ENCODE measurements at places on chromosomes 7 and 10.
A peak's percentile ranks its signal among the peaks of the same experiment; 100 is the strongest.

- DNase-seq, result peak; percentile 55
Measured at GRCh38 chr7:2477447-2478398, 1.5 kb upstream of the GRIFIN start.

DNA sequence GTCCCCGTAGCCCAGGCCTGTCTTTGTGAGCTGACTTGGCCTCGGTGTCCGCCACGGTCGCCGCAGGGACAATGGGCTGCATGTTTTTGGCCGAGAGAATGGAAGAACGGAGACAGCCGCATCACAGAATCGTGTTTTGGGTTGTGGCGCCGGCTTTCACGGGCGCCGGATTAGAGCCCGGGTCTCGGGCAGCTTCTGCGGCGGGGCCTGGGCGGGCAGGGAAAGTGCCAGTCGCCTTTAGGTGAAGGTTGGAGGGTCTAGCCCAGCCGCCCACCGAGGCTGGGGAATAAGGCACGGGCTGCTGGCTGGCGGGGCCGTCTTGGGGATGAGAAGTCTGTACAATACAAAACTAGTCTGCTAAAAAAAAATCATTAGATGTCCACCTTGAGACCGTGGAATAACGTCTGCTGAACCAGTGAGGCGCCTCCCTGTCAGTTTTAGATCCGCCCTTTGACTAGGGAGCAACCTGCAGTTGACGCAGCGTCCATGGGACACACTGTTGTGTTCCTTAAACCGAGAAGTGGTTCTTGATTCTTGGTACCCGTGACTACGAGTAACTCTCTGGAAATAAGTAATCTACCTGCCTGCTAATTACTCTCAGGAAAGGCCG, 577 bp downstream of the DNAJB9 start:
- DNase-seq, result peak; percentile 60

- DNase-seq, result no peak
Measured at GRCh38 chr7:134696261-134696660, 49.6 kb downstream of the BPGM start.

- peak; percentile 89 for DNase-seq
Measured at GRCh38 chr7:68176974-68177373, 1180.3 kb downstream of the TYW1 start.

- no peak for DNase-seq
Measured at GRCh38 chr7:116938678-116939077, 14.6 kb upstream of the ST7 start.

GRCh38 chr10:101019440-101019703, 11.6 kb downstream of the PDZD7 start:
- no peak for DNase-seq

DNA sequence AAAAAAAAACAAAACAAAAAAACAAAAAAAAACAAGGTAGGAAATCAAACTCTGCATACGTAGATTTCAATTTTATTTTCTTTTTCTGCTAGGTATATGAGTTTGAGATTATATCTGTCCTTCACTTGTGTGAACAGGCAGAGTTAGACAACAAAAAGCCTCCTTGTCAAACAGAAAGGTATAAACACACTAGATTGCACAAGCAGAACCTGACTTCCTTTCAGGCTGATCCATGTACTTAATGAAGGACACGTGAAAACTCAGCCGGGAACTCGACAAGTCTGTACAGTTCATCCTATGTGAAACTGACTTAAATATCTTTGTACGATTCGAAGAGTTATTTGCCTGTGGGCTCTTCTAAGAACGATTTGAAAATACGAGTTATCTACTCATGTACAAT, 254.1 kb downstream of the ARL4A start:
- DNase-seq, result no peak

- no peak for DNase-seq
Measured at GRCh38 chr10:101233863-101234262, 4.6 kb upstream of the LBX1 start.

- no peak for DNase-seq
Measured at GRCh38 chr7:132075515-132075914, 500.8 kb downstream of the PLXNA4 start.

DNA sequence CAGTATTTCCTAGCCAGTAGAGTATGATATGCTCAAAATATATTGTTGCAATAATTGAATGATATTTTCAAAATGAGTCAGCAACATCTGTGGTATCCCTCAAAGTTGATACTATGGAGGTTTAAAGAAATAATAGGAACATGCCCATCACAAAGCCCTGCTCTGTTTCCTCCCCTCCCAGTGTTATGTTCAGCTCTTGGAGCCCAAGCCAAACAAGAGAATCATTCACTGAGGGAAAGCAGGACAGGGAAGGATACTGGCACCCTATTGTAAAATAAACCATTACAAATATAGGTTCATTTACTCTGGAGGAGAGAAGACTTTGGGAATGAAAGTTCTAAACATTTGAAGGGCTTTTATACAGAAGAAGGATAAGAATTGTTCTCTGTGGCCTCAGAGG, 37.6 kb downstream of the SORCS3 start:
- no peak for DNase-seq

DNA sequence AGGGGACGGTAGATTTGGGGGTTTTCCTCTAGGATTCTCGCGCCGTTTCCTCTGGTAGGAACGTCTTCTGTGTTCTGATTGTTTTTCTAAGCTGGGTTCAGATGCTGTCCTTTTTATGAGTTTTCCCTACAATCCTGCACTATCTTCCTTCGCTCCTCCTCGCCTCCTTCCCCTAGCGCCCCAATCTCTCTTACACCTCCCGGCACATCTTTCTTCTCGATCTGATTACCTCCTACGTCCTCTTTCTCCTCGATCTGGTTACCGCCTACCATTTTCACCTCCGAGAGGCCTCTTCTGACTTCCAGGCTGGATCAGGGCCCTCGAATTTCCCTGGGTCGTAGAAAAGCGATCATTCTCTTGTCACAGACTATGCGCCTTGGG, 413 bp downstream of the BUD31 start:
- no peak for DNase-seq

DNA sequence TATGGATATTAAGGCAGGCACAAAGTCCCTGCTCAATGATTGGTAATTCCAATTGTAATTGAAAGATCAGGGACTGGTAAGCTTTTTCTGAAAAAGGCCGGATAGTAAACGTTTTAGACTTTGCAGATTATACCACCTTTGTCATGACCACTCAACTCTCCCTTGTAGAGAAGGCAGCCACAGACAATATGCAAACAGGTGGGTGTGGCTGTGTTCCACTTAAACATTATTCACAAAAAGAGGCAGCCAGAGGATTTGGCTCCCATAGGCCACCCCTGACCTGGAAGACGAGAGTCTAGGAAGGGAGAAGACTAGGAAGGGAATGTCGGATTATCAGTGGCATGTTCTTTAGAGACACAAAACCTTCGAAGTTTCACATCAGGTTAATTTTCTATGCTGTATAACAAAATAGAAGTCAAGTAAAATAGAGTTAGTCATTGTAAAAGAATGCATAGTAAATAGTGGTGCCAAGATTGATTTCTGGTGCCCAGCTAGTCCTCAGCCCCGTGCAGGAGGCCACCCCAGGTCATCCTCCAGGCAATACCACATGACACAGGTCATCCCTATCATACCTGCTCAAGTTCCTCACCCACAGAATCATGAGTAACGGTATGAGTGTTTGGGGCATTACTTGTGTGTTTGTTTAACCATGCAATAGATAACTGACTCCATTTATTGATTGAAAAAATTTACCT, 193.8 kb downstream of the PLPP4 start:
- DNase-seq, result no peak

DNA sequence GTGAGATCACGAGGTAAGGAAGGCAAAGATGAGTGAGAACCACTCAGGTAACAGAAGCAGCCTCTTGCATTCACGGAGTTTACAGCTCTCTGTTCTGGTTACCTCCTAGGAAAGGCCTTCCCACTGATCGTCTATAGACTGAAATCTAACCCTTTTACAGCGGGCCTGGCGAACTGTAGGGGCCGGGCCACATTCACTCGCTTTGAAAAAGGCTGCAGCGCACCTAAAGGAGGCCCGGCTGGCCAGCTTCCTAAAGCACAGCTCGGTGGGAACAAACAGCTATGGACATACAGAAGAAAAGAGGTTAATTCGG, 565 bp downstream of the ATP5MK start:
- peak; percentile 35 for DNase-seq

DNA sequence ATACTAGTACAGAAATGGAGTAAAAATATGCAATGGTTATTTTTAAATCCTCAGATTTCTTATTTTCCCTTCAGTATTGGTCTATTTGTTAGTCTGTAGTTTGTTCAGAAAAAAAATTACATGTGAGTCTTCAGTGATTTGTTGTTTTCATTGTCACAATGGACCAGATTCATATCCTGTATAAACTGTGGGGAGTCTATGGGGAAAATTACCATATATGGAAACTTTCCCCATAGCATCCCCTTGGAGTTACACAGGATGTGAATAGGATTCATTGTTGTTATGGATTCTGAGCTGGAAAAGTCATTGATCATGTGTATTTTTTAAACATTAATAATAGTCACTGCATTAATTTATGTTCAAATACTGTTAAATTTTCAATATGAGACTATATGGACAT, 72.6 kb downstream of the ST7 start:
- DNase-seq, result peak; percentile 20

- no peak for DNase-seq
Measured at GRCh38 chr7:70512761-70513160, 619.2 kb upstream of the GALNT17 start.

- DNase-seq, result no peak
Measured at GRCh38 chr10:119478111-119478802, 64.3 kb downstream of the RGS10 start.

DNA sequence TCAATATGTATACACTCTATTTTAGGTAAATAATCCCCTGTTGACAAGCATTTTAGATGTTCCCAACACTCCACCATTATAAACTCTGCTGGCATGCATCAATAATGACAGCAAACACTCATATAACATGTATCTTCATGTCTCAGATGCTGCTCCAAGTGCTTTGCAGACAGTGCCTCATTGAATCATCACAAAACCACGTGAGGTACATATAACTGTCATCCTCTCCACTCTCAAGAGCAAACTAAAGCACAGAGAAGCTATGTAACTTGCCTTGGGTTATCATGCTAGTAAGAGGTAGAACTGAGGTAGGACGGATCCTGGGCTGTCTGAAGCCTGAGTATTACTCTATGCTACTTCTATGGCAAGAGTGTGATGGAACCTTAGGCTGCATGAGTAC, 72.5 kb upstream of the GSDME start:
- no peak for DNase-seq

DNA sequence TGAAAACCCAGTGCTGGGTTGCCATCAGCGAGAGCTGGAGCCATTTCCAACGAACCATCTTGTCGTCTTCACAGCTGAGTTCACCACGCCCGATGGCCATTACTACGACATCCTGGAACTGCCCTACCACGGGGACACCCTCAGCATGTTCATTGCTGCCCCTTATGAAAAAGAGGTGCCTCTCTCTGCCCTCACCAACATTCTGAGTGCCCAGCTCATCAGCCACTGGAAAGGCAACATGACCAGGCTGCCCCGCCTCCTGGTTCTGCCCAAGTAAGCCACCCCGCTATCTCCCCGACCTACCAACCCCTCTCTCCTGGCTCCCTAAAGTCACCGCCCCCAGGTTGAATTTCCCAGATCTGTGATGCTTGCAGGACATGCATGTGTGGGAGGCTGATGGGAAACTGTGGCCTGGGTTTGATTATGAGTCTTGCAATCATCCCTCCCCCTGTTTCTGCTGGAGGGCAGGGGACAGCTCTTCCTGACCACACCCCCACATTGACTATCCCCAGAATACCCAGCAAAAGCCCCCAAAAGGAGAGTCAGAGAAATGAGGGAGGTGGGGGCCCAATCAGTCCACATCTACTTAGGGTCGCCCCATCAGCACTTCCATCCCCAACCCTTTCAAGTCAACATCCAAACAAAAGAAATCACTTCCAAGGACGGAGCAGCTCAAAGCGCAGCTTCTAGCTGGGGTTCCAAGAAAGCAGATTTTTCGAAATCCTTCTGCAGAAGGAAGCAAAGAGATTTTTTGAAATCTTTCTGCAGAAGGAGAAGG, 6.9 kb downstream of the SERPINE1 start:
- DNase-seq, result no peak

GRCh38 chr10:31871266-31872065, 57.2 kb downstream of the ARHGAP12 start:
- DNase-seq, result no peak

- no peak for DNase-seq
Measured at GRCh38 chr7:2287745-2288144, 26.5 kb downstream of the SNX8 start.

GRCh38 chr10:132282667-132283603, 24.8 kb downstream of the STK32C start:
- DNase-seq, result no peak

DNA sequence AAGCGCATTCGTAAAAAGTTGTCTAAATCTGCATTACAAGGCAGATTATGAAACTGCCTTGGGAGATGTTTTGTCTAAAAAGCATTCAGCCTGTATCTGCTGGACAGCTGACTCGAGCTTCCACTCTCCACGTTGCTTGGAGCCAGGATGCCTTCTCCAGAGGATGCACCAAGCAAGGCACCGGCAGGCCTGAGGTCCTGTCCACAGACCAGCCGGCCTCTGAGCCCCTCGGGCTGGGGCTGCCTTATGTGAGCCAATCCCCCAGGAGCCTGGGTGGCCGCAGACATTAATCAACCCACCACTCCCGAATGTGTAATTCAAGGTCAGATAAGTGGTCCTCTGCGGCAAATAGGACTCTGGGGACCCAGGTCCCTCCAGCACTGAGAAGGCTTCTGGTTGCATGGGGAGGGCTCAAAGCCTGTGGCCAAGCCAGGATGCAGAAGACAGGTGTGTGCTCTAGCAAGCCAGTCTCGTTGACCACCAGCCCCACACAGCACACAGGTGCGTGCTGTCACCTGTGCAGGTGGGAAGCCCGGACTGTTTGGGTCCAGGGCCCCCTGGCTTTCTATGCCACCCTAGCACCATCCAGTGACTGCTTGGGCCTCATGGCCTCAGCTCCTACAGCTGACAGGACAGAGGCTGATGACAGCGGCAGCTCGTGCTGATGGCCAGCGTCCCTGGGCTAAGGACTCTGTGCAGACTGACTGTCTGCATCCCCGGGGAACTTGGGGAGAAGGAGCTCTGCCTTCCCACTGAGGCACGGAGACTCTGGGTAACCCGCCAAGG, 4.8 kb upstream of the RET start:
- no peak for DNase-seq

- DNase-seq, result no peak
Measured at GRCh38 chr10:100000109-100000644, 9.6 kb downstream of the DNMBP start.

DNA sequence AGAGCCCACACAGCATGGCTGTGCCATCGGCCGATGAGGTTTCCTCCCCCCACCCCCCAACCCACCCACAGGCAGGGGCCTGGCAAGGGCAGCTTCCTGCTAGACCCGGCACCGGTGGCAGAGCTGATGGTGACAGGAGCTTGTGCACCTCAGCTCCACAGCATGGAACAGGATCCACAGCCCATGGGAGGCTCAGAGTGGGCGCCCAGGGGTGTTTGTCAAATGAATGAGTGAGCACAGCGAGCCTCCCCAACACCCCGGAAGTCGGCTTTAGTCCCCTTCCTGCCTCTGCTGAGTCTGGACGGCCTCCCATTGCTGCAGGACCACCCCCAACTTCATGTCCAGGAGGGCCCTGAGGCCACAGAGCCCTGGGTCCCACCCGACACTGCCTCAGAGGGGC, 68.9 kb downstream of the PDGFA start:
- no peak for DNase-seq

GRCh38 chr7:2037301-2037807, 195.4 kb downstream of the MAD1L1 start:
- DNase-seq, result no peak

- no peak for DNase-seq
Measured at GRCh38 chr7:140197218-140197890, 20.6 kb upstream of the KDM7A start.
